Activated CD4-positive, alpha-beta T cell treated with anti-CD3 and anti-CD28 coated beads for 24 hours (primary cell): ENCODE measurements at places on chromosomes 4 and X.

GRCh38 chrX:127439676-127440075 lies 612.5 kb downstream of the ACTRT1 start:
- no peak for DNase-seq

- DNase-seq = no peak
These were observed 42.6 kb downstream of the C4orf51 start for GRCh38 chr4:145722561-145722960.

DNA sequence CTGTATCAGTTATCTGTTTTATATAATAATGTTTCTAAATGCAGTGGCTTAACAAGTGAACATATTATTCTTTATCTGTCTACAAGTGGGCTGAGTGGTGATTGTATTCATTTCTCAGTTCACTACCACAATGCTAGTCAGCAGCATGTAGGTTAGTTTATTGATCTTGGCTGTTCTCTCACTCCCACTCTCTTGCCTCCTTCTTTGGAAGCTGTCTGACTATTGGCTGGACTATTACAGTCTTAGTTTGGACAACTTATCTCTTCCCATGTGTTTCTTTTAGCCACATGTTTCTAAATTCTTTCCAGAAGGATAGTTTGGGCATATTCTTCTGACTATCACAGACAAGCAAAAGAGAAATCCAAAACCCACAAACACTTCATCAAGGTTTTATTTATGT lies 459.5 kb upstream of the AGA start:
- no peak for DNase-seq

DNA sequence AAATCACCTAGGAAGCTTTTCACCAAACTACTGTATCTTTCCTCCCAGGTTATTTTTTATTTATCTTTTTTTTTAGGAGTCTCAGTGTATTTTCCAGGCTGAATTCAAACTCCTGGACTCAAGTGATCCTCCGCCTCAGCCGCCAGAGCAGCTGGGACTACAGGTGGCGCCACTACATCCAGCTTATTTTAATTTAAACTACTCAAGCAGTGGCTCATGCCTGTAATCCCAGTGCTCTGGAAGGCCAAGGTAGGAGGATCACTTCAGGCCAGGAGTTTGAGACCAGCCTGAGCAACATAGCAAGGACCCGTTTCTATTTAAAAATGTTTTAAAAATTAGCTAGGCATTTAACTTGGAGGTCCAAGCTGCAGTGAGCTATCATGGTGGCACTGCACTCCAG lies 37.8 kb downstream of the LEF1 start:
- DNase-seq = no peak

DNA sequence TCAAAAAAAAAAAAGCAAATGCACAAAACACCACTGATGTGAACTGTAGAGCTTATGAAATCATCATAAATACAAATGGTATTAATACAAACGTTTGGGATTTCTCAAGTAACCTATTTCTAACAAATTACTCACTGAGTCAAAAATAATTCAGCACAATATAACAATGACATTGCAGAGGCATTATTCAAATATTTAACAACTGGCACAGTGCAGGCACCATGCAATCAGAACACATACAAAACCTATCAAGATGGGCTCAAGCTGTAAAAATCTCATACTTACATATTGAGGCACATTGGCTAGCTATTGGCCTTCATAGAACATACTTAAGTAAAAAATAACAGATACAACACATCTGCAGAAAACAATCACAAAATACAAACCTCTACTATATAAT lies 81.1 kb downstream of the LRBA start:
- no peak for DNase-seq

DNA sequence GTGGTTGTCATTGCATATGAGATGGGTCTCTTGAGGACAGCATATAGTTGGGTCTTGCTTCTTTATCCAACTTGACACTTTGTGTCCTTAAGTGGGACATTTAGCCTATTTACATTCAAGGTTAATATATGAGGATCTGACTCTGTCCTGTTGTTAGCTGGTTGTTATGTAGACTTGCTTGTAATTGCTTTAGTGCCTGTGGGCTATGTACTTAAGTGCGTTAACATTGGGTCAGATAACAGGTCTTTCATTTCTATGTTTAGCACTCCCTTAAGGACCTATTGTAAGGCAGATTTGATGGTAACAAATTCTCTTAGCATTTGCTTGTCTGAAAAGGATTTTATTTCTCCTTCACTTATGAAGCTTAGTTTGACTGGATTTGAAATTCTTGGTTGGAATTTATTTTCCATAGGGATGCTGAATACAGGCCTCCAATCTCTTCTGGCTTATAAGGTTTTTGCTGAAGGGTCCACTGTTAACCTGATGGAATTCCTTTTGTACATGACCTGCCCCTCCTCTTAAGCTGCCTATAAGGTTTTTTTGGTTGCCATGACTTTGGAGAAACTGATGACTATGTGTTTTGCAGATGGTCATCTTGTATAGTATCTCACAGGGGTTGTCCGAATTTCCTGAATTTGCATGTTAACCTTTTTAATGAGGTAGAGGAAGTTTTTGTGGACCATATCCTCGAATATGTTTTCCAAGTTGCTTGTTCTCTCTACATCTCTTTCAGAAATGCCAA lies 162.0 kb downstream of the NKX6-1 start:
- DNase-seq = no peak

DNA sequence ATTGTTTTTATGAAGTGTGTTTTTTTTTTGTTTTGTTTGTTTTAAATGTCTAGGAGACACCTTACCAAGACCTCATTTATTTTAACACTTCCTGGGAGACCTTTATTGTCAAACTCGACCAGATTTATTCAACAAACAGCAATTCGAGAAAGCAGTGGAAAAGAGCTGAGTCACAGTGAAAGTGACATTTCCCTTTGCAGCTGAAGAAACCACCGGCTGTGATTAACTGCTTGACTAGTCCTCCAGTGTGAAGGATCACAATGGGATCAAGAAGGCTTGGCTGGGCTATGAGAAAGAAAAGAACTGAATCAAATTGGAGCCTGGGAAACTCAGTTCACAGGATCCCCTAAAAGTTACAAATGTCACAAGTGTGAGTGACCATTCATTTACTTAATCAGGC lies 11.9 kb upstream of the ADH7 start:
- DNase-seq = no peak

- DNase-seq = no peak
These were observed 418.9 kb downstream of the CCSER1 start for GRCh38 chr4:90546114-90546513.

DNA sequence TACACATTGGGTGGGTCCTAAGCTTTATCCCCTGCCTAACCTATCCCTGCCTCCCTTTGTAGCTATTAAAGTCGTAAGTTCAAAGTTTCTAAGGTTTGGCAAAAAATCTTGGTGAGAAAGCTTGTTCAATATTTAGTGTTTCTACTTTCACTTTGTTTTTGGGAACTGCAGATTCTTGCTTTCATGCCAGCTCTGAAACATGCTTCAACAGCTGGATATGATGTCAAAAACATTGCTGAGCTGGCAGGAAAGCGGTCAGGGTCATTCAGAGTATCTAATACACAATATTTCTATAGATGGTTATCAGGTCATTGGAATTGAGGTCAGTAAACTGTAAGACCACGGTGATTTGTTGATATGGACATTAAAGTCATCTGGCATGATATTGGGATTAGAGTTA lies 19.7 kb downstream of the CENPI start:
- no peak for DNase-seq

DNA sequence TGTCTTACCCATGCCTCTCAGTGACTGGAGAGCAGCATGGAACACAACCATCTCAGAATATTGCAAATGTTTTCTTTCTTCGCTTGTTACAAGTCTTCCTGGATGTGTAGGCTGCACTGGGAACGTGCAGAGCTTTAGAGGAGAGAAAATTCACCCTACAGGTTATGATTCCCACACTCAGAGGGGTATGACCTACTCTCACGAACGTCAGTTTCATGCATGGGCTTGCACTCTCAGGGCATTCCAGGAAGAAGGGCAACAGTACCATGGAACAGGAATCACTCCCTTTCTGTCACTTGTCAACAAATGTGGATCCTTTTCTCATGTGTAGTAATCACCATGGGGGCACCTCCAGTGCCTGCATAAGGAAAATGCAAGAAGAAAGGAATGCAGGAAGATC lies 75.8 kb downstream of the NBDY start:
- no peak for DNase-seq

- DNase-seq = no peak
These were observed 34.3 kb downstream of the KANTR start for GRCh38 chrX:53128097-53128749.

DNA sequence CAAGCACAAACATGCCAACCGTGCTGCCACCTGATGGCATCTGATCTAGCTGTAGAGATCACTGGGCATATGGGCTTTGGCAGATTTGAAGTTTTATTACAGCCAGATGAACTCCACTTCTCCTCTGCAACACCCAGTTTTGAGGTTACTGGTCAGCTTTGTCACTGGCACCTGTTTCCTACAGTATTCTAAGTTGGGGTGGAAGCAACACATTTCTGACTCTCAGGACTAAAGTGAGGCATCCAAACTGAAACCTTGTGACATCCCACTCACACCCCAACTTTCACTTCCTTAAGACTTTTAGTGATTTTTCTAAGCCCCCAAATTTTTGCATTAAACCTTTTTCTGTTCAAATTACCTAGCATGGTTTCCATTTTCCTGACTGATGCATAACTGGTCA lies 115.1 kb upstream of the PCDH18 start:
- DNase-seq = no peak

- peak; percentile 31 for DNase-seq
These were observed 3.4 kb downstream of the MAML3 start for GRCh38 chr4:140150636-140150885.

DNA sequence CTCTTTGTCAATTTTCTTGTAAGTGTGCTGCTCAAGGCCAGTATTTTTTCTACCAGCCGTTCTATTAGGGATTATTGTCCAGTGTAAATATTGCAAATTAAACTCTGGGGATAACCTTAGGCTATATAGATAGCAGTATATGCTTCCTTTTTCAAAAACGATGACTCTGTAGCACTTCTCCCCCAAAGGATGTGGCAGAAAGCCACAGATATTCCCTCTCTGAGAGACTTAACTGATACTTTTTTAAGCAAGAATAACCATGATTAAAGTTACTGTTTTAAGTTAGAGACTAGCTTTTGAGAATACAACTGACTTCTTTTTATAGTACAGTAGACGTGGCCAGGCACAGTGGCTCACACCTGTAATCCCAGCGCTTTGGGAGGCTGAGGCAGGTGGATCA lies 130.0 kb downstream of the FHIP1A start:
- DNase-seq = no peak

DNA sequence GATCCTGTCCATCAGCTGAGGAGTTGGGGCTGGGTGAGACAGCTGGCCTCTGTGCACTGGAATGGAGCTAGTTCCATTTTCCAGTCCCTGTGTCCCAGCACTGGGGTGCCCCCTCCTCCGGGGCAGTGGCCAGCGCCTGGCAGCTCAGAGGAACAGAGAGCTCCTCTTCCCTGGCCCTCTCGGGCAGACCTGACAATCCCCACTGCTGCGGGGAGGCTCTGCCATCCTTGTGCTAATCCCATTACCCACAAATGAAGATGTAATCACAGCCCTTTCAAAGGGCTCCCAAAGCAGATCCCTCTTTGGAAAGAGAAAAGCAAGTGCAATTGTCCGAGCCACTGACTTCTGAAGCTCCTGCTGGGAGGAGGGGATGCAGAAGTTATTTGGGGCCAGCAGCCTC lies 75.1 kb upstream of the MSX1 start:
- no peak for DNase-seq

- DNase-seq = no peak
These were observed 11.5 kb upstream of the NKX1-1 start for GRCh38 chr4:1417522-1418390.

DNA sequence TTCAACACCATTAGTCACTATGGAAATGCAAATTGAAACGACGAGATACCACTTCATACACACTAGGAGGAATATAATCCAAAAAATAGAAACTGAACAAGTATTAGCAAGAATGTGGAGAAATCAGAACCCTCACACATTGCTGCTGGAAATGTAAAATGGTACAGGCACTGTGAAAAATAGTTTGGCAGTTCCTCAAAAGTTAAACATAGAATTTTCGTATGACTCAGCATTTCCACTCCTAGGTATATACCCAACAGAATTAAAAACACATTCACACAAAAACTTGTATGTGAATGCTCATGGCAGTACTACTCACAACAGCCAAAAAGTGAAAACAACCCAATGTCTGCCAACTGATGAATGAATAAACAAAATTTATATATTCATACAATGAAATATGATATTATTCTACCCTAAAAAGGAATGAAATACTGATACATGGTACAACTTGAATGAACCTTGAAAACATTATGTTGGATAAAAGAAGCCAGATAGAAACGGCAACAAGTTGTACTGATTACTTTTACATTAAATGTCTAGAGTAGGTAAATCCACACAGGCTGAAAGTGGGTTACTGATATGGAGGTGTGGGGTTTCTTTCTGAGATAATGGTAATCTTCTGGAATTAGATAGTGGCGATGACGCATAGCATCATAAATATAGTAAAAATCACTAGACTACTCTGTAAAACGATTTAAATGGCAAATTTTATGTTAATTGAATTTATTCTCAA lies 22.3 kb downstream of the TEC start:
- DNase-seq = no peak

GRCh38 chrX:55489314-55490009 lies at the start of gene USP51:
Gene USP51, minus strand, starts transcription at chrX:55489848. Its CDS starts 909 bp downstream, at chrX:55488939.
- DNase-seq = no peak

GRCh38 chr4:147108409-147108808 lies 162.7 kb upstream of the TTC29 start:
- DNase-seq = no peak

GRCh38 chr4:183395395-183395794 lies 49.0 kb upstream of the CDKN2AIP start:
- DNase-seq = no peak

DNA sequence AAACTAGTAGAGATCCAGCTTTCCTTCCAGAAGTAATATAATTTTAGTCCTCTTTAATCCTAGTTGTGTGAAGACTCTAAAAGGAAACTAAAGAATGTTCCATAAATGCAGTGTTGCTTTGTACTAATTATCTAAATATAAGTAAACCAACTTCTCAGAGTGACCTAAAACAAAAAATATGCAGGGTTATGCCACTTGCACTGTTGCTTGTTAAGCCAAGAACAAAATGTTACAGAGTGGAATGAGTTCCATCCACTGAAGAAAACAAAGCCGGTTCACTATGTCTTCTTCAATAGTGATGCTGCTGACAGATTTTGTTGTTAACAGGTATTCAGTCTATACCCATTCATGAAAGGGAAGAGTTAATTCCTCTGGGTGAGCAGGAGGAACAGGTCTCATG lies 252.0 kb upstream of the DIAPH2 start:
- no peak for DNase-seq

GRCh38 chr4:84597450-84597849 lies 14.5 kb downstream of the CDS1 start:
- no peak for DNase-seq

DNA sequence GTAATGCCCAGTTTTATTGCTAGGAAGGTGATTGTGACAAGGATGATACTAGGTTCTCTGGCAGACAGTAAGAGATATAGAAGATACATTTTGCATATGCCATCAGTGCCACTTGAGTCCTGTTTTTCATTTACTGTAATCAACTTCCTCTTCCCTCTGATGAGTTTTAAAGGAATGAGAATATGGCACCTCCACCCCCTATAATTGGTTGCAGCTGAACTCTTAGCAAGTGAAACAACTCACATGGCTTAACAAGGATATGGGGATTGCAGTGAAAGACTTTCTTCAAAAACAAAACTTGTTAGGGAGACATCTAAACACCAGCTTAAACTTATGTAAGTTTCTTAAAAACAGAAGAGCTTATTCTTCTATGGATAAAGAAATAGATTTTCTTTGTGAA lies 90.0 kb downstream of the AREG start:
- no peak for DNase-seq
